Stimulated activated CD8-positive, alpha-beta memory T cell treated with anti-CD3 and anti-CD28 coated beads, Interleukin-15, amount 100 ng/mL, for 1 hour (primary cell): ENCODE measurements at places on chromosomes 6 and 20.

GRCh38 chr6:21115111-21115510 is 478.4 kb upstream of the SOX4 start:
- DNase-seq = no peak

- DNase-seq = no peak
Measured at GRCh38 chr6:111417181-111417585, 65.8 kb downstream of the REV3L start.

GRCh38 chr20:49676581-49677291 is 36.9 kb downstream of the B4GALT5 start:
- DNase-seq = no peak

GRCh38 chr6:44456070-44456965 is 68.8 kb downstream of the CDC5L start:
- DNase-seq = no peak

DNA sequence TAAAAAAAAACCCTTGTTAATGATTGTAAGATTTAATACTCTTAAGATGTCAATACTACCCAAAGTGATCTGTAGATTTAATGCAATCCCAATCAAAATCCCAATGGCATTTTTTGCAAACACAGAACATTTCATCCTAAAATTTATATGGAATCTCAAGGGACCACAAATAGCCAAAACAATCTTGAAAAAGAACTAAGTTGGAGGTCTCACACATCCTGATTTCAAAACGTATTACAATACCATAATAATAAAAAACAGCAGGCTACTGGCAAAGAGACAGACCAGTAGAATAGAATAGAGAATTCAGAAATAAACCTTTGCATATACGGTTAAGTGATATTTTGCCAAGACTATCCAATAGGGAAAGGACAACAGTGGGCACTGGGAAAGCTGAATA is 331.9 kb upstream of the JARID2 start:
- DNase-seq = no peak

DNA sequence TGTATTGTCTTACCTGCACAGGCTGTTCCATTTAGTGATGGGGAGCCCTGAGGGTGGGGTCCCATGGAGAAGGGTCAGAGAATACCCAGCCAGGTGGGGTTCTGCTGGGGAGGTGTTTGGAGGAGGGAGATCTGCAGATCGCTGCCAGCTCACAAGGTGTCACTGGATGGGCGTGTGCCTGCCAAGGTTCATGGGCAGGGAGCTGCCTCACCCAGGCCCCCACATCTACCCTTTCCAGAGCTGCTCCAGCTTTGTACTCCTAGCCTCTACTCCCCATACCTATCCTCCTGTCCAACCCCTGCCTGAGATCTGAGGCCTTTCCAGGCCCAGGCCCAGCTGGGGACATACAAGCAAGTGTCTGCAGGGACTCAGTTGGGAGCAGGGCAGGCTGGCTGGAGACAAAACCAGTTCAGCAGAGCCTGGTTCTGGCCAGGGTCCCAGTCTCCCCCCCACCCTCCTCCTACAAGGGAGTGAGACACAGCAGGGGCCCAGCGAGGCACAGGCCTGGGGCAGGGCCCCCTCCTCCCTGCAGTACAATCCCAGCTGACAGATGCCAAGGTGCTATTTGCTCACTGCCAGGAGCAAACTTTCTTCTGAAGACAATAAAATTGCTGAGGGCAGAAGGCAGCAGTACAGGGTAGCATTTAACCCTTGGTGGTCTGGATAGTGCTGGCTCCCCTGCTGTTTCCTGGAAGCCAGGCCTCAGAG is 19.7 kb downstream of the SPDEF start:
- no peak for DNase-seq

DNA sequence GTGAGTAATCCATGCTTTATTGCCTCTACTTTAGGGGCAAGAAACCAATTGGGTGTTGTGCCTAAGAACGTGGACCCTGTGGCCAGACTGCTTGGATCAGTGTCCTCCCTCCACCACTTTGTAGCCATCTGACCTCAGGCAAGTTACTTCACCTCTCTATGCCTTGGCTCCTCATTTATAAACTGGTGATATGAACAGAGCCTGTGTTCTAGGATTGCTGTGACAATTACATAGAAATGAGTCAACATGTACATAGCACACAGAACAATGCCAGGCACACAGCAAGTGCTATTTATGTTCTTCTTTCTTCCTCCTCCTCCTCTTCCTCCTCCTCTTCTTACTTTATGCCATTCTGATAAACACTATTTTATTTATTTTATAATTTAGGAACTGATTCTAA is 339.4 kb downstream of the CD83 start:
- DNase-seq = no peak

DNA sequence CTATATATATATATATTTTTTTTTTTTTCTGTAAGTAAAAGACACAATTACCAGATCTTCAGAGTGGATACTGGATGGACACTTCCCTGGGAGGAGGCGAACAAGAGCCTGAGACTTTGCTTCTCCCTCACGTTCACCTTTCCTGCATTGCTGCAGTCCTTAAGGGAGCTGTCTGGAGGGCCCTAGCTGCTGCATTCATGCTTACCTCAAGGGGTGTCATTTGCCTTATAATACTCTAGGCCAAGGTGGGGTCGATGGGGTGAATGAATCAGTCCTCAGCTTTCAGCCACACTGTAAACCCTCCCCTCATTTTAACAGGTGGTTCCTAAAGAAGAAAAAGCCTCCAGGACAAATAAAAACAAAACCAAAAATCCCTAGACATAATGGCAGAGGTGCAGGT is 34.8 kb upstream of the CD83 start:
- DNase-seq = no peak

GRCh38 chr6:150652848-150653613 is 53.3 kb downstream of the PLEKHG1 start:
- no peak for DNase-seq

DNA sequence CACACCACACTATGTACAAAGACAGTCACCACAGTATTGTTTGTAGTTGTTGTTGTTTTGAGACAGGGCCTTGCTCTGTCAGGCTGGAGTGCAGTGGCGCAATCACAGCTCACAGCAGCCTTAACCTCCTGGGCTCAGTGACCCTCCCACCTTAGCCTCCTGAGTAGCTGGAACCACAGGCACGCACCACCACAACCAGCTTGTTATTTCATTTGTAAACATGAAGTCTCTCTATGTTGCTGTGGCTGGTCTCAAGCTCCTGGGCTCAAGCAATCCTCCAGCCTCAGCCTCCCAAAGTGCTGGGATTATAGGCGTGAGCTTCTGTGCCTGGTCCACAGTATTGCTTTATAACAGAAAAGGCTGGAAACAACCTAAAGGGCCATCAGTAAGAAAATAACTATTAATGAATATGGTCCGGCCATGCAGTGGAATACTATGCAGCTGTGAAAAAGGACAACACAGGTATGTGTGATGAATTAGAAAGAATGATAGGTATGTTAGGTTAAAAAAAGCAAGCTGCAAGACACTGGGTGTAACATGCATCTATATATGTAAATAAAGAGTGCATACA is 30.0 kb upstream of the PTGIS start:
- DNase-seq = no peak

DNA sequence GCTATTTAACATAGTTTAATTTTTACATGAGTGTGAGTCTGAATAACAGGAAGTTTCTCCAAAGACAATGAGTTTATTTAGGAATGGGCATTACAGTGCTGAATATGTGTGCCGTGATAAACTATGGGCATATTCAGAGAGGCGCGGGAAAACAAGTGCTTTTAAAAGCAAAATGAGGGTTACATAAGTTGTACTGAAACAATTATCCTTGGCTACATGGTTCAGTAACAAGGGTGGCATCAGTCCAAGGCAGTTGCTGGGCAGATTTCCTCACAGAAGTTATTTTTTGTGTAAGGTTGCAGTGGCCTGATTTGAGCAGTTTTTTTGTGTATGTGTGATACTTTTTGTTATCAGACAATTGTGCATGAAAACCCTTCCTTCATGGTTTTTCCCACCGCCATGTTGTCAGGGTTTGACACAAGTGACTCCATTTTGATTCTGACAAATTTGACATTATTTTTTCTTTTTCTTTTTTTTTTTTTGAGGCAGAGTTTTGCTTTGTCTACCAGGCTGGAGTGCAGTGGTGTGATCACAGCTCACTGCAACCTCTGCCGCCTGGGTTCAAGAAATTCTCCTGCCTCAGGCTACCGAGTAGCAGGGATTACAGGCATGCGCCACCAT is 22.3 kb upstream of the PXDC1 start:
- no peak for DNase-seq

DNA sequence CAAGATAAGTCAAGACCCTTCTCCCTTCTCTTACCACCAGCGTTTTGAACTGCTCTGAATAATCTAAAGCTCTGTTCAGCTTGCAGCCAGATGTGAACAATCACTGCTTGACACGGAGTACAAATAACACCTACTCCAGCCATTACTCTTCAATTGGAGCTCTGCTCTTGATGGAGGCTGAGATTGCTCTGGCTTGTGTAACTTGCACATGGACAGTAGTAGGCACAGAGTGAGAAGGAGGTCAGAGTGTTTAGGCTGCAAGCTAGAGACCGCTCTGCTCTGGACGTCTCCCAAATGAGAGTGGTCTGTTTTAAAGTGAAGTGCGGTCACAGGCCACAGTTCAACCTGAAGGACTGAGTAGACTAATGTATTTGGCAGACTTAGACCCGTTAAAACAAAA is 158.3 kb downstream of the HDGFL1 start:
- DNase-seq = no peak

DNA sequence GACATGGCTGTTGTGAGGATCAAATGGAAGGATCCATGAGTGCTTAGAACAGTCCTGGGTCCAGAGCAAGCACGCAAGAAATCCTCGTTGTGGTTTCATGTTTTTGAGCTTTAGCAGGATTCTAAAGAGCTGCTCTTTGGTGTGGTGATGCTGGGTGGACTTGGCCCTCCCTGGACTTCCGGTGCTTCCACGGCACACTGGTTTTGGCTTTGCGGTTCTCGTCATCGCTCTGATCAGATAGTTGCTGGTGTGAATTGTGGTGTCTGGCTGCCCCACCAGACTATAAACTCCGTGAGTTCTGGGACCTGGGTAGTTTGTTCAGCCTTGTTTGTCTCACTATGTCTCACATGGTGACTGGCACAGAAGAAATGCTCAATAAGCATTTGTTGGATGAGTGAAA is 3.3 kb downstream of the HNF4A start:
- no peak for DNase-seq

DNA sequence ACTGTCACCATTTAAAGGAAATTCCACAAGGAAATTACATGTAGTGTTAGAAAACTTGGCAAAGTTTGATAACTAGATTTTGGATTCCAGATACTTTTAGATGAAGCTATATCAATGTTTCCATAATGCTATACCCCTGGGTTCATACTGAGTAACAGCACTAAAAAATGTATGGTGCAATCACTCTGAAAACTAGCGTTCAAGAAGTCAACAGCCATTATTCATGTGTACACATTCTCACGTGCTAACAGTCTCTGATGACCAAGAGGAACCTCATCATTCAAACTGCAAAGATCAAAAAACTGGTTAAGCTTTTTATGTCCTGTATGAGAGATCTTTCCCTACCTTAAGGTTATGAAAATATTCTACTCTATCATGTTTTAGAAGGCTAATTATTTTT is 197.6 kb downstream of the GMDS start:
- DNase-seq = no peak

DNA sequence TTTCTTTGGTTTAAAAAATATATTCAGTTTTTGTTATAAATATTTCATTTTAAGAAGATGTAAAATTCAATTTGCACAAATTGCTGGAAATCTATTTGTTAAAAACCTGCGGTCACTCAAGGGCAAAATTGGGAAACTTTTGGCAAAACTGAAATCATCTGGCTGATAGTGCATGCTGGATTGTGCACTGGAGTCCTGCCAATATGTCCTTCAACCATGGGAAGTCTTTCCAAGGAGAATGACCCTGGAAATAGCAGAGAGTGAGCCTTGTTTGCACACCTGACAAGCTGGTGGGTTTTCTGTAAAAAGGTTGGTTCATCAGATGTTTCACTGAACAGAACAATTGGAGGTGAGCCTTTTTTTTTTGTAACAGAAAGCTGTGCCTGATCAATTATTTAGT is 413.5 kb downstream of the BTBD3 start:
- no peak for DNase-seq

GRCh38 chr6:38001386-38001785 is 181.9 kb downstream of the ZFAND3 start:
- no peak for DNase-seq

DNA sequence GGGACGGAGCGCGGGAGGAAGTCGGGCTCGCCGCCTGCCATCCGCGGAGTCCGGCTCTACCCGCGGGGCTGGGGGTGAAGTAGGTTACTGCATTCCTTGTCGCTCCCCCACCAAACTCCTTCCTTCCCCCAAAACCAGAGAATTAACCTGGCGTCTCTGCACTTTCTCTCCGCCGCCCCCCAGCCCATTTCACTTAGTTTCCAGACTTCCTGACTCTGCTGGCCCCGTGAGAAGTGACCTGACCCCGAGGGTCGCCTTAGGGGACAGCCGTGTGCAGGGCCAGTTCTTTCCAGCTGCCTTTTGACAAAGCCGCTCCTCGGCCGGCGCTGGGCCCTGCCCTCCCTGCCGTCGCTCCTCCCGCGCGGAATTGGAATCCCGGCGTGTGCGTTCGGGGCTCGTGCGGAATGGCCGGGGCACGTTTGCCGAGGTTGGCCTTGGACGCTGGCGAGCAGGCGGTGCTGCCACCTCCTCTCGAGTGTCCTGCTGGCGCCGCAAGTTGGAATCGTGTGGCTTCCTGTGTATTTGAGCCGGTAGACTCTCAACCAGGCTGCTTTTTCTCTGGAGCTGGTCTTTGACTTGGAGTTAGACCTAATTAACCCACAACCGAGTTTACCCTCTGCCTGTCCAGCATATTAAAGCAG is 650 bp downstream of the DCBLD1 start:
- DNase-seq = no peak

DNA sequence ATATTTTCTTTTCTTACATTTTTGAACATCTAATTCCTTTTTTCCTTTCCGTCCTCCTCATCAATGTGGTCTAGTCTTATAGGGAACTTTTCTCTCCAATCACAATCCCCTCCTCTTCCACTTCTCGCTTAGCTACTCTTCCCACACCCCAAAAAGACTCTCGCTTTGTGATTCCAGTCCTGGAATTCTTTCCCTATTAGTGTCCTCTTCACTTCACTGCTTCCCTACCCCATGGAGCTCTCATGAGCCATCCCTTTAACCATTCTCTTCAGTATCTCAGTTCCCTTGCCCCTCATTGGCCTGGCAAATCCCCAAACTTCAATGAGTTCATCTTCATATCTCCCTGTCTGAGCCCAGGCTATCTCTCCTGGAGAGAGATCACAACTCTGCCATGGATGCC is 55.3 kb upstream of the CEP85L start:
- DNase-seq = no peak

- DNase-seq = no peak
Measured at GRCh38 chr20:52031206-52031562, 160.4 kb downstream of the ZFP64 start.
